ENCODE measurements at places on chromosomes 3 and 15.

GRCh38 chr3:151751161-151751560, 17.4 kb downstream of the AADACL2 start:
- no peaks in the 10 kb centered on the region for H3K36me3 ChIP-seq
- no peak overlapping the region for H3K27ac ChIP-seq
- no peak overlapping the region for H3K4me3 ChIP-seq
- no peaks in the 10 kb centered on the region for H3K27me3 ChIP-seq

DNA sequence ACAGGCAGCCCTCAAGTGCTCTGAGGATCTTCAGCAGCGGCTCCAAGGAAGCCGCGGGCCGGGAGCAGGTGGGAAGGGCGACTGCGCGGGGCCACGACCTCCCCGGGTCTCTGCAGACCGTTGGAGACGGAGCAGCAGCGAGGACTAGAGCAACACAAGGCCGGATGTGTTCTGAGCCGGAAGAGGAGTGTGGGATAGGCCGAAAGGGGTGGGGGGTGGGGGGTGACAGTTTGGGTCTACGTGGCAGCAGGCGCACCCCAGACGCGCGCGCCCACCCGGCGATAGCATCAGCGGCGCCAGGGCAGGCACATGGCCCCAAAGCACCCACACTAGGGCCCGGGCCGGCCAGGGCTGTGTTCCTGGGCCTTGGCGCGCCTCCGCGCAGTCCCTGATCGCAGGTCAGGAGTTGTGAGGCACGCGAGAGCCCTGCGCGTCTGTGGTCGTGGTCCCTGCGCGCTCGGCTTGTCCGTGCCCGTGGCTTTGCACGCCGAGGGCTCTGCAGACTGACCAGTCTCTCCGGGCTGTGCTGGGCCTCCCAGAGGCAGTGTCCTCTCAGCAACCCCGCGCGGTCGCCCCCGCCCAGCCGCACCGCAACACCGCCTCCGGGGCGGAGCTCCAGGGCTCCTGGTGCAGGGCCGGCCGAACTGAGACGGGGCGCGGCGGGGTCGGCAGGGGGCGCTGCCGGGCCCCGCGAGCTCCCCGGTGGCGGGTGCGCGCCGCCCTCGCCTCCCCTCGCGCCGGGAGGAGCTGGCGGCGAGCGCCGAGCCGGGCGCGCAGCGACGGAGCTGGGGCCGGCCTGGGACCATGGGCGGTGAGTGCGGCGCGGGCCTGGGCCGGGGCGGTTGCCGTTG, at the start of gene PXYLP1:
TSS of gene PXYLP1 (plus strand) at position 725 of the 851 bp plus-strand sequence. CDS start 28,351 bp downstream, outside the sequence.
- peak within 1 kb of the TSS; percentile 84 for H3K27ac ChIP-seq
- DNase-seq = peak; percentile 88
- H3K36me3 ChIP-seq = no peaks in the 10 kb centered on the region
- peak within 1 kb of the TSS; percentile 87 for H3K4me3 ChIP-seq
- H3K27me3 ChIP-seq = no peaks in the 10 kb centered on the region

DNA sequence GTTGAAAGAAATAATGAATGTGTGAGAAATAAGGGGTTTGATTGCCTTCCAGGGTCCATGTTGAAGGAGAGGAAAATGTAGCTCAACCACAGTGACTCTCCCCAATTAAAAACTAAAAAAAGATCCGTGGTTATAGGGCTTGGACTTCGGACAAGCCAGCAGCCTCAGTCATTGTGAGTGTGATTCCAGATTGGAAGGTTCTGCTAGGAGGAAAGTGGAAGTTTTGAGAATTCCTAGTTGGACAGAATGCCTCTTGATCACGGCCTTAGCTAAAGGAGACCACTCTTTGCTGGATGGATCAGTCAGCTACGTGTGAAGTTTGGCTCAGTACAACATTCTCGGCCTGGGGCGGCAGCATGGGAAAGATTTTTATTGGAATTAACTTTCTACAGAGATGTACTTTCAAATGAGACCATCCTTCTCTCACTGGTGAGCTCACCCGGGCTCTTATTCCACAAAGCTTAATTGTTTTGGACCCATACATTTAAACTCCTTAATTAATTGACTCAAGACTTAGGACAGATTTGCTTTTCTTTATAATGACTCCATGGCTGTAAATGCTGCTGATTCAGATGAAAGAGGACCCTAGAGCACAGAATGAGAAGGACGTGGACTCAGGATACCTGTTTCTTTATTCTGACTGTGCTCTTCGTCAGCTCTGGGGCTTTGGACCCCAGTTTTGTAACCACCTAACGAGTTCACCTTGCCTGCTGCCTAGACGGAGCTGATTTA, 27.5 kb downstream of the FLNB start:
- DNase-seq = no peak
- H3K4me3 ChIP-seq = no peak overlapping the region
- no peaks in the 10 kb centered on the region for H3K36me3 ChIP-seq
- peaks cover 31% of the 10 kb centered on the region for H3K4me1 ChIP-seq
- H3K27ac ChIP-seq = no peak overlapping the region

DNA sequence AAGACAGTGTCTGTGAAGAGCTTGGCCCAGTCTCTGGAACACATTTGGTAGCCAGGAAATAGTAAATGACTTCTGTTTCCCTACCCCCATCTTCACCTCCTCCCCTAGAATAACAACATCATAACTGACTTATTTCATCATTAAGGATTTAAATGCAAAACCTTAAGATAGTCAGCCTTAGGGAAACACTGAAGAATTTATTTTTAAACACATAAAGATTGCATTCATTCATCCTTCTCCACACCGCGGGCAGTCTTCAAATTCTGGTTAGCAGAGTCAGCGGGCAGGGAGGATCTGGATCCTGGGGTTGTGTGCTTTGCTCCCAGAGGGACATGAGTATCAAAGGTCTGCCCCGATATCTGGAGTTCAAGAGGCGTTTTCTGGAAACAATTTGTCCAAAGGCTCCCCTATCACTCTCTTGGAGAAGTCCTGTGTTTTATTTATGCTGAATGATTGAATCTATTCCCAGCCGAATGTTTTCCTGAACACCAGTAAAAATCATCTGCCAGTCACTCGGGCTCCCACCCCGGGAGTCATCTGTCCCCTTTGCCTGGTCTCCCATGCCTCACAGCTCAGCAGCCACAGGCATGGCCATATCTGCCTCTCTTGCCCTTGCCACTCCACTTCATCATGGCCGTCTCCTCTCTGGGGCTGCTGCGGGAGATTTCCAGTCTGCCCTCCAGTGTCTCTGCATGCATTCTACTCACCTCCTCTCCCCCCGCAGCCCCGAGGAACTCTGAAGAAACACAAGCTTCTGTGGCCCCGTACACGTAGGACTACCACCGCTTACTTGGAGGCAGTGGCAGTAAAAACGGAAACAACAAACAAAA, 234.7 kb upstream of the CTDSPL start:
- H3K4me3 ChIP-seq = no peak overlapping the region
- no peak for DNase-seq
- H3K36me3 ChIP-seq = no peaks in the 10 kb centered on the region
- H3K4me1 ChIP-seq = peaks cover 7% of the 10 kb centered on the region
- H3K27ac ChIP-seq = no peak overlapping the region
- no peaks in the 10 kb centered on the region for H3K27me3 ChIP-seq

- no peak overlapping the region for H3K27ac ChIP-seq
- no peaks in the 10 kb centered on the region for H3K4me1 ChIP-seq
- no peaks in the 10 kb centered on the region for H3K27me3 ChIP-seq
- DNase-seq = no peak
- no peaks in the 10 kb centered on the region for H3K36me3 ChIP-seq
Observed at GRCh38 chr15:37926136-37926535, 8.3 kb upstream of the TMCO5A start.

DNA sequence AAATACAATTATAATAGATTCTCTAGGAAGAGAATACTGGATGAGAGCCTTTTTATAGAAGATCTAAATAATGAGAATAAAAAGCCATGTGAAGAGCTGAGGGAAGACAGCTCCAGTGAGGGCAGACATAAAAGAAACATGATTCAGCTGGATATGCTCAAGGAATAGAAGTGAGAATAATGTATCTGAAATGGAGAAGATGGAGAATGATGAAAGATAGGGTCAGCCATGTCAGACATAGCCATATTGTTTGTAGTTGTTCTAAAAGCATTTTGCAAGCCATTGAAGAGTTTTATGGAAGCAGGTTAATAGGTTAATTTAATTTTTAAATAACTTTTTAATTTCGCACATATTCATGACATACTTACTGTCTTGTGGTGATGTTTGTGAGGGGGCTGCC, 713.5 kb upstream of the ARPP21 start:
- no peak overlapping the region for H3K27ac ChIP-seq
- H3K36me3 ChIP-seq = no peaks in the 10 kb centered on the region
- no peak overlapping the region for H3K4me3 ChIP-seq
- no peaks in the 10 kb centered on the region for H3K4me1 ChIP-seq
- DNase-seq = no peak

- H3K4me1 ChIP-seq = no peaks in the 10 kb centered on the region
- no peak for DNase-seq
- no peak overlapping the region for H3K4me3 ChIP-seq
- no peaks in the 10 kb centered on the region for H3K36me3 ChIP-seq
Observed at GRCh38 chr15:82317091-82317489, 32.2 kb downstream of the GOLGA6L10 start.

GRCh38 chr3:139100821-139101220, 56.1 kb upstream of the PRR23C start:
- H3K4me1 ChIP-seq = no peaks in the 10 kb centered on the region
- no peak for DNase-seq
- no peaks in the 10 kb centered on the region for H3K27me3 ChIP-seq
- H3K36me3 ChIP-seq = no peaks in the 10 kb centered on the region
- H3K27ac ChIP-seq = no peak overlapping the region
- H3K4me3 ChIP-seq = no peak overlapping the region

DNA sequence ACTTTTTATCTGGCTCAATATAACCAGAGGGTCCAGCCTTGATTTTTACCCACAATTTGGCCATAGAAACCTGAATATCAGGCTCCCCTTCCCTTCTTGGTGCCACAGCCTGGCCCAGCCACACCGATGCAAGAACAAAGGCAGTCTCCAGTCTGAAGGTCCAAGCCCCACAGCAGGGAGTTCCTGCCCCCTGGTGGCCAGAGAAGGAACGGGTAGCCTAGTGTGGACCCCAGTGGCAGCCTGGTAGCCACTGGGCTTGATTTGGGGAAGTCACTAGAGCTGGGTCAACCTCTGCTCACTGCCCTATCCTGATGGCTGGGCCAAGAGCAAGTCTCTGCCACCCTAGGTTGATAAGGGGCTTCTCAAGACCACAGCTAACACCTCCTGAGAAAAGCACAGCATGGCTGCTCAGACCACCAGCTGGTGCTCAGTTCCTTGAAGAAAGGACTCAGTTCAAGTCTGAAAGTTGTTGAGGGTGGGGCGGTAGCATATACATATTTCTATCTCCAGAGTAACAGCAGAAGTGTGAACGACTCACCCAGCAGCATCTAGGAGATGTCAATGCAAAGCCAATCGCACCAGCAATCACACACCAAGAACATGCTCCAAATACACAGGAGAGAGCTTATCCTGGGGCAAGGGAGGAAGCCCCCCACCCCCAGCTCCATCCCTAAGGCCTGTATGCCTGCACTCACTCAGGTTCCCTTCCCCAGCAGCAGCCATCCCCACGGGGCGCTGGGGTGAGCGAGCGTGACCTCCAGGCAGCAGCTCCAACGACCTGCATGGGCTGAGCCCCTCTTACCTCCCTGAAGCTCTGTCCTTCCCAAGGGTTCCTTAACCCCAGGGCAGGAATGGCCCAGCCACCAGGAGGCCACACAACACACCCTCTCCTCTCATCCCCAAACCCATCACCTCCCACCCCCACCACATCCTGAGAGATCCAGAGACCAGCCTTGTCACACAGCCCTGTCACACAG, 7.6 kb downstream of the PFKFB4 start:
- no peaks in the 10 kb centered on the region for H3K27me3 ChIP-seq
- no peaks in the 10 kb centered on the region for H3K4me1 ChIP-seq
- H3K36me3 ChIP-seq = no peaks in the 10 kb centered on the region

GRCh38 chr15:83487519-83487918, 40.4 kb downstream of the SH3GL3 start:
- DNase-seq = no peak
- no peaks in the 10 kb centered on the region for H3K4me1 ChIP-seq
- no peak overlapping the region for H3K27ac ChIP-seq
- H3K27me3 ChIP-seq = no peaks in the 10 kb centered on the region
- H3K36me3 ChIP-seq = no peaks in the 10 kb centered on the region
- H3K4me3 ChIP-seq = no peak overlapping the region

GRCh38 chr3:67515778-67516177, 138.6 kb downstream of the SUCLG2 start:
- no peaks in the 10 kb centered on the region for H3K4me1 ChIP-seq
- H3K27ac ChIP-seq = no peak overlapping the region
- H3K36me3 ChIP-seq = no peaks in the 10 kb centered on the region
- no peak for DNase-seq
- no peaks in the 10 kb centered on the region for H3K27me3 ChIP-seq
